ENCODE measurements at places on chromosomes 2 and 18. TPM values are rescaled to one million over a fixed set of nuclear protein-coding genes. Genes with fewer than 3 reads are reported as not detected.
A peak's percentile ranks its signal among the peaks of the same experiment; 100 is the strongest.

NCK2 gene
- total RNA-seq = 54.1 TPM

GRCh38 chr2:142234741-142235140 is 103.9 kb upstream of the LRP1B start:
- no peaks in the 10 kb centered on the region for H3K36me3 ChIP-seq
- DNase-seq = no peak
- H3K4me3 ChIP-seq = no peak overlapping the region
- no peaks in the 10 kb centered on the region for H3K4me1 ChIP-seq

DTNA gene
- total RNA-seq = not detected

- H3K4me1 ChIP-seq = no peaks in the 10 kb centered on the region
- H3K27me3 ChIP-seq = no peaks in the 10 kb centered on the region
- no peak overlapping the region for H3K27ac ChIP-seq
- no peak for DNase-seq
- H3K36me3 ChIP-seq = no peaks in the 10 kb centered on the region
Observed at GRCh38 chr18:6624271-6624660, 105.2 kb upstream of the ARHGAP28 start.

GRCh38 chr2:85750587-85751575 is 2.9 kb upstream of the ATOH8 start:
- DNase-seq = peak; percentile 72
- H3K27me3 ChIP-seq = peaks cover 75% of the 10 kb centered on the region
- H3K4me3 ChIP-seq = no peak overlapping the region
- no peaks in the 10 kb centered on the region for H3K36me3 ChIP-seq
- H3K27ac ChIP-seq = no peak overlapping the region

- no peak overlapping the region for H3K27ac ChIP-seq
- H3K4me1 ChIP-seq = no peaks in the 10 kb centered on the region
- DNase-seq = no peak
- no peaks in the 10 kb centered on the region for H3K36me3 ChIP-seq
- no peak overlapping the region for H3K4me3 ChIP-seq
Observed at GRCh38 chr2:227684258-227684657, 17.7 kb downstream of the SCYGR5 start.

GRCh38 chr18:24659827-24660720 is 199.6 kb downstream of the HRH4 start:
- DNase-seq = peak; percentile 58
- H3K27me3 ChIP-seq = peaks cover 26% of the 10 kb centered on the region
- peak overlapping the region; percentile 54 for H3K27ac ChIP-seq

DNA sequence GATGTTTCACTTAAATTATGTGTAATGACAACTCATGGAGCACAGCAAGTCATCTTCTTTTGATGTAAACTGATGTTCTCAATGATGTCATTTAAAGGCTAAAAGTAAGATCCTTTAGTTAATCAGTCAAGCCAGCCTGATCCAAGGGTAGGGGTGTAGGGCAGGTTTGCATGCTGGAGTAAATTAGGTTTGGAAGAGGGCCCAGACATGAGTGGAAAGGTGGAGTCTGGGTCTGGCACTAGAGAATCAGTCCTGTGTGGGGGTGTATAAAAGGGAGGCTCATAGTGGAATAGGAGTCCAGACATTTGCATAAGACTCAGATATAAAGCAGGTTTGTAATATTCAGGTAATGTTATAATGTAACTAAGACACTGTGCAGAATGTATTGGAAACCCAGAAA is 88.8 kb upstream of the NYAP2 start:
- no peaks in the 10 kb centered on the region for H3K4me1 ChIP-seq
- no peaks in the 10 kb centered on the region for H3K27me3 ChIP-seq
- H3K4me3 ChIP-seq = no peak overlapping the region
- H3K27ac ChIP-seq = no peak overlapping the region

CLEC4F gene
- total RNA-seq = not detected

- H3K36me3 ChIP-seq = no peaks in the 10 kb centered on the region
- no peak overlapping the region for H3K4me3 ChIP-seq
- peak; percentile 44 for DNase-seq
- H3K4me1 ChIP-seq = no peaks in the 10 kb centered on the region
- no peaks in the 10 kb centered on the region for H3K27me3 ChIP-seq
Observed at GRCh38 chr18:1663879-1664705, 759.4 kb downstream of the ADCYAP1 start.

LOXHD1 gene
- 0.26 TPM for total RNA-seq

TNS1 gene
- 4.4 TPM for total RNA-seq

DNA sequence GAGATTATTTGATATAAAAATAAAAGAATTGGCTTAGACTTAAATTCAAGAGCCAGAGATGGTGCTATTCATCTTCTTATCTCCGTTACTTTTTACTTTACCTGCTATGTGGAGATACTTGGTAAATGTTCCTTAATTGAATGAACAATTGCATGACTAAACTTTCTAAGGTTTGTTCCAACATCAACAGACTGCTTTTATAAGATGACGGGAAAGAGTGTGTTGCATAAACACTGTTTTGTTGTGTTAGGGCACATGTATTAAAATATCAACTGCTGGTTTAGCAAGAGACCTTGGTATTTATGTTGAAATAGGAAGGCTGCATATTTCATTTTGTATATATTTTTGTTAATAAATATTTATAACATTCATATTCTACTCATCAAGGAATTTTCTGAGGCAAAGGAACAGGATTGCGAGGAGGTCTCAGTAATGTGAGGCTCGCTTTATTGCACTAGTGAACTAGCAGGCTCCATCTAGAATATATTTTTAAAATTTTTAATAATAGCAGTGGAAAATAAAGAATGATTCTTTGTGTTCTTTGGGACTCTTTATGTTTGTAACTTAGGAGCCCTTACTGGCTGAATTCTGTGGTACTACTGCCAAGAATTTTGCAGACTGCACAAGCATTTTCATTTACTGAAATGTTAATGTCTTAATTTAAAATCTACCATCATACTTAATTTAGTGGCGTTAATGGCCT is 10.7 kb upstream of the NFE2L2 start:
- H3K4me3 ChIP-seq = no peak overlapping the region
- H3K27me3 ChIP-seq = no peaks in the 10 kb centered on the region
- H3K27ac ChIP-seq = no peak overlapping the region
- H3K36me3 ChIP-seq = no peaks in the 10 kb centered on the region

GRCh38 chr18:39841482-39842365 is 2113.3 kb upstream of the PIK3C3 start:
- no peaks in the 10 kb centered on the region for H3K4me1 ChIP-seq
- H3K4me3 ChIP-seq = no peak overlapping the region
- no peak for DNase-seq
- no peaks in the 10 kb centered on the region for H3K36me3 ChIP-seq
- H3K27me3 ChIP-seq = no peaks in the 10 kb centered on the region

- no peaks in the 10 kb centered on the region for H3K4me1 ChIP-seq
- H3K27ac ChIP-seq = no peak overlapping the region
- no peak overlapping the region for H3K4me3 ChIP-seq
- H3K27me3 ChIP-seq = no peaks in the 10 kb centered on the region
Observed at GRCh38 chr2:184906160-184906559, 307.8 kb downstream of the ZNF804A start.

DNA sequence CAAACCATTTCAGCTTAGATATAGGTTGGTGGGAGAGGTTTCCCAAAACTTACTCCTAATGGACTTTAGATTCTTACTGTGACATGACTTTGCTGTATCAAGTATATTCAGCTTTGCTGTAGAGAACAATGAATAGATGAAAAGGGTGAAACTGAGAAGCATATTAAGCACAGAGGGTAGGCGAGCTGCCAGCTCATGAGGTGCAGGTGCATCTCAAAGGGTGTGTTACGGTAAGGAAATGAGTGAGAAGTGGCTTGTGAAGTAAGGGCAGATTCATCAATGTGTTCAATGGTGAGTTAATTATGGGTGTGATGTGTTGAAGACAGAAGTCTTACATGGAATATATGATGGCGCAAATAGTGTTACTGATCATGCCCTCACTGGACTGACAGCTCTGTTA is 49.3 kb downstream of the CD8B2 start:
- H3K27me3 ChIP-seq = peaks cover 10% of the 10 kb centered on the region
- H3K4me3 ChIP-seq = no peak overlapping the region
- peaks cover 7% of the 10 kb centered on the region for H3K4me1 ChIP-seq
- no peaks in the 10 kb centered on the region for H3K36me3 ChIP-seq
- DNase-seq = no peak
- no peak overlapping the region for H3K27ac ChIP-seq

MC5R gene
- total RNA-seq = not detected

DNA sequence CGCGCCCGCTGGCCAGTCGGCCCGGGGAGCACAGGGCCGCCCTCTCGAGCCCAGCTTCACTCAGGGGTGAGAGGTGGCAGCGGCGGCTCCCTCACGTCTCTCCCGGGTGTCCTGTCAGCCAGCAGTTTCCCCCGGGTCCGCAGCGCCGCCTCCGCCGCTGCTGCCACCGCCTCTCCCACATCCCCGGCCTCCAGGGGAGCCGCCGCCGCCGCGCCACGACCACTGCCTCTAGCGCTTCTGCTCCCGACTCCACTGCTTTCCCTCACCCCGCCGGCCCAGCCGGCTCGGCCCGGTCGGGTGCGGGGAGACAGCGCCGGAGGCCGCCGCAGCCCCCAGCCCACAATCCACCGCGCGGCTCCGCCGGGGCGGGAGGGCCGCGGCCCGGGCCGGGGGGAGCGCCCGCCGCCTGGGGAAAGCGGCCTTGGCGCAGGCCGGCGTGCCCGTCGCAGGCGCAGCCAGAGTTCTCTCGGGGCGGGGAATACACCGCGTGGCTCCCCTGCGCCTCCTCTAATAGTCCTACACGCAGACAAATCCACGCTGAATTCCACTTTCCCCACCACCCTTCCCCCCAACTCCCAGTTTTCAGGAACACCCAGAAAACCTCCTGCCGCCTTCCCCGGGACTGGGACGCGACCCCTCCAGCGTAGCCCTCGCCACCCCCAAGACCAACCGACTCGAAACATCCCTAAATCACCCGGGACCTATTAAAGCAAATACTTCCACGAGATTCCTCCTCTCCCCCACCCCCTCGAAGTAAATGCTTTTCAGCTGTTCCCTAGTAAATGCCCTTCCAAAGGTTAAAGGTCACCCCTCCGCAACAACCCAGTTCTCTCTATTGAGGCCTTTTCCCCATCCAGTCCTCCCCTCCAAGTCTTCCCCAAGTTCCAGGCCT is at the start of gene VPS54:
VPS54 (minus strand) TSS at position 346 of the 892 bp plus-strand sequence. CDS start 35,429 bp downstream, outside the sequence.
- peaks cover 12% of the 10 kb centered on the region for H3K36me3 ChIP-seq
- DNase-seq = peak; percentile 66
- H3K27ac ChIP-seq = peak within 1 kb of the TSS; percentile 96
- H3K4me1 ChIP-seq = peaks cover 35% of the 10 kb centered on the region

NT5DC4 gene
- not detected for total RNA-seq

GNLY gene
- 1,915 TPM for total RNA-seq

GRCh38 chr2:54546923-54547720 is 91.0 kb downstream of the SPTBN1 start:
- no peak overlapping the region for H3K4me3 ChIP-seq
- peaks cover 3% of the 10 kb centered on the region for H3K4me1 ChIP-seq
- no peak for DNase-seq
- H3K27me3 ChIP-seq = no peaks in the 10 kb centered on the region

GRCh38 chr18:8998481-8999217 is 103.8 kb upstream of the NDUFV2 start:
- H3K4me3 ChIP-seq = no peak overlapping the region
- DNase-seq = no peak

- H3K4me1 ChIP-seq = no peaks in the 10 kb centered on the region
- no peaks in the 10 kb centered on the region for H3K27me3 ChIP-seq
- H3K27ac ChIP-seq = no peak overlapping the region
- H3K36me3 ChIP-seq = no peaks in the 10 kb centered on the region
- no peak for DNase-seq
Observed at GRCh38 chr18:7070466-7070865, 47.1 kb downstream of the LAMA1 start.

SDC1 gene
- total RNA-seq = 0.42 TPM

DNA sequence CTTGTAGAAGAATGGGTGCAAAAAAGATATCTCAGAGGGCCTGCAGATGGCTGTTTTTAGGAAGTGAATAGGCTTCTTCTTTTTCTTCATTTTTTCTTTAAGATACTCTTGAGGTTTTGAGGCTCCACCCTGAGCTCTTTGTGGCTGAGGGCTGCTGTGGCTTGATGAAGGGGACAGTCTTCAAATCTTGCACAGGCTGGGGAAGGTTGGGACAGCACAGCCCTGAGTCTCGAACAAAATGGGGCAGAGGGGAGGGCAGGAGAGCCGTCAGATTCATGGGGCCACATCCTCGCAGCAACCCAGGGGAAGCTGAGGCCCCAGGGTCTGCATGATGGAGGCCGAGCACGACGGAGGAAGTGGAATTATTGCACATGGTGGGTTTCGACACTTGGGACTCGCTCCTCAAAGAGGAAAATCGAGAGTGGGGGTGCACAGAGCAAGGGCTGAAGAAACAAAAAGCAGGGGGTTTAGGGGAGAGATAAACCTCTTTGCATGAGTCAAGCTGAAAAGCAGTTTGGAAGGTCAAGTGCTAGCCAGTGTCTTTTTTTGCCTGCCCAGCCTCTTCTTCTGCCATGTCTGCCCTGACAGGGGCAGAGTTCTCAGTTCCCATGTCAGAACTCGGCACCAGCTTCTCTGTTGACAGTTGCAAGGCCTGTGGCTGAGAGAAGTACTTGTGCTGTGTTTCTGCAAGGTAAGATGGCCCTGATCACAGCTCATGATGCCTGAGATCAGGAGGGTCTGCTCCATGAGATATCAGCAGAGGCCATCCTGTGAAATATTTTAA is 19.5 kb downstream of the INPP4A start:
- peak overlapping the region; percentile 93 for H3K27ac ChIP-seq
- peak; percentile 87 for DNase-seq
- H3K4me1 ChIP-seq = peaks cover 93% of the 10 kb centered on the region
- no peaks in the 10 kb centered on the region for H3K27me3 ChIP-seq

MAL gene
- 54.6 TPM for total RNA-seq

GRCh38 chr2:98709535-98709934 is 21.4 kb downstream of the MGAT4A start:
- no peak overlapping the region for H3K27ac ChIP-seq
- DNase-seq = no peak
- H3K36me3 ChIP-seq = peaks cover 28% of the 10 kb centered on the region
- H3K4me3 ChIP-seq = no peak overlapping the region
- peaks cover 56% of the 10 kb centered on the region for H3K4me1 ChIP-seq

RTP5 gene
- total RNA-seq = not detected

DNA sequence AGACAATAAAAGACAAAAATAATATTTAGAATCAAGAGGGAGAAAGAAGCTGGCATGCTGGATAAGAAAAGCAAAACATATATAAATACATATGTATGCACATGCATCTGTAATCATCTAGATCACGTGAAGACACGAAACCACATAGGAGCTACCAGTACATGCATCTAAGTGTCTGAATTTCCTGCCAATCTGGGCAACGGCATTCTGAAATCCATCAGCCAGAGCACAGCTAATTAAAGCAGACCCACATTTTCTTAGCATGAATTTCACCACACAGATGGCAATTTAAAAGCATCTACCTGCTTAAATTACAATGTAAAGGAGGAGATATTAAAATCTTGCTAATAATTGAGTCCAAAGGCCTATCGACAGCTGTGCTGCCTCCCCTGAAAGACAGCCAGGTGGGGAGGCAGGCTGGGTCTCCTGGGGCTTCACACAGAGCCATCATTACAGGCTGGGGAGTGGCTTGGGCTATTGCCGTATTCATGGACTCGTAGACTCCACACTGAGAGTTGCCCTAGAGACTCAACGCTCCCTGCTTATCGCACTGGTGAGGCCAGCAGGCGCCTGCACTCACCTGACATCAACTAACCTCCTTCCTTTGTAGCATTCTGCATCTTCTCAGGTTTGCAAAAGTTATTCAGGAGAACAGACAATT is 272.5 kb upstream of the PXDN start:
- DNase-seq = no peak
- H3K36me3 ChIP-seq = no peaks in the 10 kb centered on the region
- no peaks in the 10 kb centered on the region for H3K4me1 ChIP-seq
- no peaks in the 10 kb centered on the region for H3K27me3 ChIP-seq

GRCh38 chr2:224843141-224843540 is 127.0 kb upstream of the CCDC195 start:
- peaks cover 4% of the 10 kb centered on the region for H3K4me1 ChIP-seq
- DNase-seq = no peak
- H3K4me3 ChIP-seq = no peak overlapping the region
- peak overlapping the region; percentile 30 for H3K27ac ChIP-seq
- H3K27me3 ChIP-seq = no peaks in the 10 kb centered on the region
- peaks cover 83% of the 10 kb centered on the region for H3K36me3 ChIP-seq

NEUROD1 gene
- not detected for total RNA-seq

Measured in activated CD8-positive, alpha-beta memory T cell treated with anti-CD3 and anti-CD28 coated beads, Interleukin-2, amount 10 ng/mL, durations not matched to agents 7 days and 5 days (primary cell).